ENCODE measurements at places on chromosomes 2 and 18. TPM values are rescaled to one million over a fixed set of nuclear protein-coding genes. Genes with fewer than 3 reads are reported as not detected.

The REG1A gene
- total RNA-seq = 33.7 TPM

The SGPP2 gene
- total RNA-seq = 44.8 TPM

The SAG gene
- not detected for total RNA-seq

The CRYGA gene
- total RNA-seq = not detected

The PPP4R1 gene
- 76.5 TPM for total RNA-seq

The CDCA7 gene
- 0.86 TPM for total RNA-seq

The VWA3B gene
- 0.58 TPM for total RNA-seq

The MEIS1 gene
- total RNA-seq = 61.8 TPM

The ELOA2 gene
- total RNA-seq = not detected

The TM4SF20 gene
- total RNA-seq = not detected

The DYSF gene
- total RNA-seq = 12.8 TPM

The EVX2 gene
- not detected for total RNA-seq

The NCL gene
- 263 TPM for total RNA-seq

DNA sequence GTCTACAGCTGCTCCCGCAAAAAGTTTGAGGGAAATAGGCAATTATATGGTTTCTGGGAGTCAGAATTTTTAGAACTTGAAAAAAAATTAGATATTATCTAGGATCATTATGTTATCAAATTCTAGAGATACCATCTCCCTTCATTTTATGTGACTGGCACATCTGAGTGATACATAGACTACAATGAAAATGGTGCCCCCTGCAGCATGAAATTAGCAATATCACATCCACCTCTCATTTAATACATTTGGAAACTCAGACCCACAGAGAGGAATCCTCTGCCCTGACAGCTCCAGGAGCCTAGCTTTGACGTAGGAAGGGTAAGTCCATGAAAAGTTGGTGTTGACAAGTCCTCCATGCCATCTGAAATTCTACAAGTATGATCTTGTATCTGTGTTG lies 381.6 kb downstream of the SUCLG1 start:
- peak; percentile 13 for DNase-seq

DNA sequence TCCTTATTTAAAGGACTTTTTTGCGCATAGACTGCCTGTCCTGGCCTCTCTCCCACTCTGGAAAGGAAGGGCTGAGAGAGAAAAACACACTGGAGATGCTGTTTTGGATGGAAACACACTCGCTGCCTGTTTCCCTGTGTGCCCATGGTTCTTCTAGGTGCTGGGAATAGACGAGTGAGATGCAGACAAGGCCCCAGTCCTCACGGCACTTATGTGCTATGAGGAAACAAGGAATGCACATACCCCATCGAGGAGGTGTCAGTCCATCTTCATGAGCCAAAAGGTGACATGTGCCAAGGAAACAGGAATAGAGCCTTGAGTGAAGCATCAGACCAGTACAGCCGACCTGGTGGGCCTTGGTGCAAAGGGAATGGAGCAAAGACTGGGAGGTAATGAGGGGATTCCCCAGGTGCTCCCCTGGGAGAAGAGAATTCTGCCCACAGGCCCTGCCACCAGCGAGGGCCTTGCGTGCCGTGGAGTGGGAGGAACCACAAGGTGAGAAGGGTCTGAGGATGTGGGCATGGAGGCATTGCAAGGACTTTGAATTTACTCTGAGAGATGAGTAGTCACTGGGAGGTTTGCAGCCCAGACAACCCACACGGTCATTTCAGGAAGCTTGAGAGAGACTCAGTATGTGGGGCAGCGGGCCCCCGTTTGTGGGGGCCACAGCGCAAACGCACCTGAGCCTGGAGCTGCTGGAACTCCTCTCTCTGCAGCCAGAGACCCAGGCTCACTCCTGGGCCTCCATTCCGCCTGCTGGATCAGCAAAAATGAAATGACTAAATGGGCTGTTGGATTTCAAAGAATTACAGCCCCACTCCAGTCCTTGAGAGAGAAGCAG lies 197.5 kb upstream of the COPS8 start:
- no peak for DNase-seq

DNA sequence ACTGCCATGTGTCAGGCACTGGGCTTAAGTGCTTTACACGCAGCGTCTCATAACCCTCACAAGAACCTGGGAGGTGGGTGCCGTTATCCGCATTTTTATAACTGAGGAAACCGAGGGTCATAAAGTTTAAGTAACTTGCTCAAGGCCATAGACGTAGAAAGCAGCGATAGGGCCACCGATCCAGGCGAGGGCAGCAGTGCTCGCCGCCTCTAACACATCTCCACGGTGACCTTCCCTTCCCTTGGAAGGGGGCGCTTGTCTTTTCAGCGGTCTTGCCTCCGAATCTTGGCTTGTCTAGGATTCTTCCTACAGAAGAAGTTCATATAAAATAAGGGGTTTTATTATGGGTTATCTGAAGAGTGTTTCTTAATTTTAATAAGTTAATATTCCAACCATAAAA lies 186.6 kb downstream of the GBX2 start:
- DNase-seq = no peak

DNA sequence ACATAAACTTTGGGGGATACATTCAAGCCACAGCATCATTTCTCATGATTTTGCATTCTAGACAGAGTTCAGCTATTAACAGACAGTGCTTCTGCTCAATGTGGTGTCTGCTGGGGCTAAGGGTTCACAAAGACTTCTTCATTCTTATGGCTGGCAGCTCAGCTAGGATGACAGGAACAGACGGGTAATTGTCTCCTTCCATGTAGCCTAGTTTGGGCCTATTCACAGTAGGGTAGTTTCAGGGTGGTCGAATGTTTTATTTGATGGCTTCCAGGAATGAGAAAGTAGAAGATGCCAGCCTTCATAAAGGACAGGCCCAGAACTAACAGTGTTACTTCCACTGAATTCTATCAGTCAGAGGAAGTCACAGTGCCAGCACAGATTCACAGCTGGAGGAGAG lies 26.0 kb upstream of the BCL2L11 start:
- DNase-seq = no peak

DNA sequence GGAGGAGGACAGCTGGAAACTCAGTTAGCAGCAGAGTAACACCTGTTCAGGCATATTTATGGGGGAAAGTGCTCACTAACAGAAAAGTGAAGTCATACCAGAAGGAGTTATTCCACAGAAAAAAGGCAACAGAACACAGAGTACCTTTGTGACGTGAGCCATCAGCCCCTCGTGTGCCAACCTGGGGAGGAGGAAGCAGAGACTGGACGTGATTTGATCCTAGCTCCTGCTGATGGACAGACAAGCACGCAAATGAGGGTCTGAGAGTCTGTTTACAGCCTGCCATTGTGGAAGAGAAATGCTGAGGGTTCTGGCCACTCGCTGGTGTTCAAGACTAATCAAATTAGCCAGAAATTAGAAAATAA lies 120.7 kb downstream of the ZNF521 start:
- no peak for DNase-seq

GRCh38 chr2:6960659-6961058 lies 43.4 kb downstream of the RNF144A start:
- peak; percentile 53 for DNase-seq

GRCh38 chr2:139366681-139367080 lies 586.5 kb upstream of the NXPH2 start:
- no peak for DNase-seq

GRCh38 chr18:78542204-78542603 lies 437.4 kb upstream of the SALL3 start:
- DNase-seq = peak; percentile 87

DNA sequence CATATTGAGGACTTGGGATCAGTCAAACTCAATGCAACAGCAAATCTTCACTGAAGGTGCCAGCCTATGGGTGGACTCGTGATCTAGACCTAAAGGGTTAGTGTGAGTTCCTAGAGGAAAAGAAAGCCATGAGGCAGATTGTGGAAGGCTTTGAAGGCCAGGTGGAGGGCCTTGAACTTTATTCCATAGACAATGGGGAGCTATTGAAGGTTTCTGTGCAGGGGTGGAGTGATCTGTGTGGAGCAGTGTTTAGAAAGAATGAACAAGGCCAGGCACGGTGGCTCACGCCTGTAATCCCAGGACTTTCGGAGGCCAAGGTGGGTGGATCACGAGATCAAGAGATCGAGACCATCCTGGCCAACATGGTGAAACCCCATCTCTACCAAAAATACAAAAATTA lies 61.5 kb downstream of the EPAS1 start:
- DNase-seq = no peak

DNA sequence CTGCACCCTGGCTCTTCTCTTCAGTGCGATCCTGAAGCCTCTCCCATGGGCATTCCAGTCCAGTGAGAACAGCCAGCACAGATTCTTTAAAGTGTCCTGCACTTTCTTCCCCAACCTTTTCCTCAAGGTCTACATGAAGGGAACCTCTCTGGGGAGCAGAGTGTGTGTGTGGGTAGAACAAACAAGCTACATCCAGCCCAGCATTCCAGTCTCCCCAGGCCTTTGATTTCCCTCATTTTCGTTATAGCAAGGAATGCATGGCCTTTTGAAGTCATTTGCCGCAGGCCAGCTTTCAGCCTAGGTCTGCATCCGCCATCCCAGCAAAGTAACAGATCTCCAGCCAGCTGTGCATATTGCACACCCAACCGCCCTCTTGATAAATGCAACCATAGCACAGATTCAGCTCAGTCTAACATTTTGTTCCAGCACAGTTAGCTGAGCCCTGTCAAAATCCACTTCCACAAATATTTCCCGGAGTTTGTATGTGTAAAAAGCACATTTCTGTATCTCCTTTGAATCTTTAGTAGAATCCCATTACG lies 44.6 kb downstream of the CD8B2 start:
- no peak for DNase-seq

DNA sequence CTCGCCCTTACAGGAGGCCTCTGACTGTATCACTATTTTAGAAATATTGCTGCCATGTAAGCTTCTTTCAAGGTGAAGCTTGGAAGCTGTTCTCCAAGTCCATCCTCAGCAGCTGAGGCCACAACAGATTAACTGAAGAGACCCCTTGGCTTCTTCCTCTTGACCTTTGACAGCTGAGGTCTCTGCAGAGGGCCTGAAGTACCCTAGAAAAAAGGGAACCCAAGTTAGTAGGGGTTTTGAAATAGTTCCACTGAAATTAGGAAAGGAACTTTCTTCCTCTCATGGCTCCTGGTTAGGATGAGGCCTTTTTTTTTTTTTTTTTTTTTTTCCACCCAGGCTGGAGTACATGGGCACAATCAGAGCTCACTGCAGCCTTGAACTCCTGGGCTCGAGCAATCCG lies 15.5 kb upstream of the IHH start:
- DNase-seq = no peak

DNA sequence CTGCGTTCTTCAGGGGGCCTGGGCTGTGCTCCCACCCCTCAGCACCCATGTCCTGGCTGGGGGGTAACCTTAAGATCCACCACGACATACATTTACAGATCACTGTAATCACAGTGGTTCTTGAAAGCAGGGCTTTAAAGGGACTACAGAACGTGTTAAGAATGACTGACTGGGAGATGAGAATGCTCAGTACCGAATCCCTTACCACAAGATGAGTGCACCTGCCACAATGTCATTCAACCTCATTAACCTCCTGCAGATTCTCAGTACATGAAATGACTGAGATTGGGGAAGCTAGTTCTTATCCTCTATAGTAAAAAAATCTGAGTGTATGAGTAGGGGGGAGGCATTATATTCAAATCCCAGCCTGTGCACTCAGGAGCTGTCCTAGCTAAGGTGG lies 10.5 kb upstream of the PIEZO2 start:
- no peak for DNase-seq

- peak; percentile 15 for DNase-seq
Observed at GRCh38 chr2:221969087-221969829, 329.5 kb downstream of the PAX3 start.

- no peak for DNase-seq
Observed at GRCh38 chr2:240351826-240352426, 83.5 kb upstream of the GPC1 start.

GRCh38 chr18:22436136-22436535 lies 18.4 kb upstream of the CTAGE1 start:
- DNase-seq = no peak

- DNase-seq = no peak
Observed at GRCh38 chr2:199370150-199370780, 87.5 kb downstream of the SATB2 start.

DNA sequence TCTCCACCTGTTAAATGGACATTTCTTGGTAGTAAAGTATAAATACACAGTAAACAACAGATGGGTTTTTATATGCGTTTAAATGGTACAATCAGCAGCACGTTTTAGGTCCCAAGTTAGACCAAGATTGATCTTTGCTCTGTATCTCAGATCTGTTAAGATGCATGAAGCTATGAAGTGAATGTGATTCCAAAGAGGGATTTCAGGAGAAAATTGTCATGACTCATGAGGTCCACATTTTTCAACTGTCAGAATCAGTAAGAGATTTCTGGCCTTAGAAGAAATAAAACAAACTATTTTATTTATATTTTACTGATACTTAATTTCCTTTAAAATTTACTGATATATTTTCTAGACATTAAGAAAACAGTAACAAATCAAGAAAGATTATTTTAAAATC lies 142.7 kb downstream of the EML6 start:
- no peak for DNase-seq

DNA sequence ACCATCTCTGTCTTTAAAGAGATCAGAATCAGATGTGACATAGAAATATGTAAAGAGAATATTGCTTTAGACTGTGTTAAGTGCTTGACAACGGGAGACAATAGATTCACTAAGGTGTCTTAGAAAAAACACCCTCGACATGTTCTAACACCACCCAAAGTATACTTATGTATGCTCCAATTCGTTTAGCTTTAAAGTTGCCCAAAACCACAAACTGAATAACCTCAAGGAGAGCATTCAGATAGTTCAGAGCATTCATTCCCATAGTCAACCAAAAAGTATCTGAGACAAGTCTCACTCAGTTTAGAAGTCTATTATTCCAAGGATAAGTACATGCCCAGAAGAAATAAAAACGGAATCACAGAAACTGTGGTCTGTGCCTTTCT lies 96.4 kb downstream of the KYNU start:
- DNase-seq = no peak

GRCh38 chr2:45469314-45470099 lies 141.6 kb downstream of the SRBD1 start:
- no peak for DNase-seq

DNA sequence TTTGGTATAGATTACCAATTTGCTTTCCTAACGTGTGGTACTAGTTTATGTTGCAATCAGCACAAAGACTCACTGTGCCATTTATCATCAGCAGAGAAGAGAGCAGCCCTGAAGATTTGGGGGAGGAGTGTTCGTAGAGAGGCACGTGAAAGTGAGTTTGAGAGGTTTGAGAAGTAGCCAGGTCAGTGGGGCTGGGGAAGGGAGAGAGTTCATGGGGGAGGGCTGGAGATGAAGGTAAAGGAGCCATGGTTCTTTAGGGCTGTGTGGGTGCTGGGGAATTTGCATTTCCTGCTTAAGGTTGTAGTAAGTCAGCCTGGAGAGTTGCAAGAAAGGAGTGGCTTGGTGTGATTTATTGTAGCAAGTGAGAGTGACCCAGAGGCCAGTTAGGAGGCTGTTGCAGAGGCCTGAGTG lies 172.1 kb downstream of the NEDD4L start:
- no peak for DNase-seq

All from mucosa of gallbladder (tissue), 1 donor.